Effector memory CD8-positive, alpha-beta T cell (primary cell): ENCODE measurements at places on chromosomes 2 and 18.

GRCh38 chr2:172454404-172455120, 27.2 kb downstream of the ITGA6 start:
- no peak overlapping the region for H3K4me3 ChIP-seq
- H3K36me3 ChIP-seq = peaks cover 12% of the 10 kb centered on the region
- H3K27ac ChIP-seq = peak overlapping the region; percentile 26
- H3K4me1 ChIP-seq = peaks cover 52% of the 10 kb centered on the region
- no peaks in the 10 kb centered on the region for H3K27me3 ChIP-seq
- no peak for DNase-seq

- H3K27ac ChIP-seq = peak overlapping the region; percentile 42
- no peak overlapping the region for H3K4me3 ChIP-seq
- H3K27me3 ChIP-seq = no peaks in the 10 kb centered on the region
Observed at GRCh38 chr2:101267671-101268656, 15.3 kb downstream of the CNOT11 start.

- H3K27ac ChIP-seq = no peak overlapping the region
- peaks cover 3% of the 10 kb centered on the region for H3K36me3 ChIP-seq
- no peaks in the 10 kb centered on the region for H3K27me3 ChIP-seq
Observed at GRCh38 chr2:212940816-212941215, 210.6 kb downstream of the IKZF2 start.

- no peaks in the 10 kb centered on the region for H3K36me3 ChIP-seq
- no peak overlapping the region for H3K4me3 ChIP-seq
- no peak for DNase-seq
Observed at GRCh38 chr2:21078296-21078695, 34.4 kb upstream of the APOB start.
